ENCODE measurements at places on chromosomes 7 and 10.

DNA sequence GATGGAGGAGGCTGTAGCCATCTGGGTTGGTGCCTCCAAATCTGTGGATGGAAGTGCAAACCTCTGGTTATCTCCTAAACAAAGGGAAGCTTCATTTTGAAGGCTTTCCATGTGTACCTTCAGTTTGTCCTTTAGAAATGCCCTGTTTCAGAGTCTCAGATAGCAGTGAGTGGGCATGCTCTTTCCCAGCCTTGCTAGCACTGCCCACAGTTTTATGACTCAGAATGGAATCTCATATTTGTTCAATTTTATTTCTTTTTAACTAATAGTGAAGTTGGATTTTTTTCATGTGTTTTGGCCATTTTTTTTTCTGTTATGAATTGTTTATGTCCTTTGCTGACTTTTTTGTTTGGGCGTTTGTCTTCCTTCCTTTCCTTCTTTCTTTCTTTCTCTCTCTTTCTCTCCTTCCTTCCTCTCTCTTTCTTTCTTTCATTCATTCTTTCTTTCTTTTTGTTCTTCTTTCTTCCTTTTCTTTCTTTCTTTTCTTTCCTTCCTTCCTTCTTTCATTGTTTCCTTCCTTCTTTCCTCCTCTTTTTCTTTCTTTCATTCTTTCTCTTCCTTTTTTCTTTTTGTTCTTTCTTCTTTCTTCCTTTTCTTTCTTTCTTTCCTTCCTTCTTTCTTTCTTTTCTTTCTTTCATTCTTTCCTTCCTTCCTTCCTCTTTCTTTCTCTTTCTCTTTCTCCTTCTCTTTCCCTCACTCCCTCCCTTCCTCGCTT is 25.6 kb downstream of the PRF1 start:
- no peak for DNase-seq

DNA sequence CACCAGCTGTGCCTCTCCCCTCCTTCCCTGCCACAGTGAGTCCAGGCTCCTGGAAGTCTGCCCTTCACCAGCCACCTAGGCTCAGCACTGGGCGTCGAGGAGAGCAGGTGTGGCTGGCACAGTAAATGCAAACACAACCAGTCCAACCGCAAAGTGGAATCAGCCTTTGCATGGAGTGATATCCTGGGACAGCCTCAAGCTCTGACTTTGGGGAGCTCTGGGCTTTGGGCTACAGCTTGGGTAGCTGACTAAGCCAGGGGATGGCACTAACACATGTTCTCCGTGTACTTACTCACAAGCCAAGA is 312.4 kb downstream of the KCNMA1 start:
- no peak for DNase-seq

GRCh38 chr7:99030951-99031350 is 113.0 kb downstream of the SMURF1 start:
- DNase-seq: no peak

DNA sequence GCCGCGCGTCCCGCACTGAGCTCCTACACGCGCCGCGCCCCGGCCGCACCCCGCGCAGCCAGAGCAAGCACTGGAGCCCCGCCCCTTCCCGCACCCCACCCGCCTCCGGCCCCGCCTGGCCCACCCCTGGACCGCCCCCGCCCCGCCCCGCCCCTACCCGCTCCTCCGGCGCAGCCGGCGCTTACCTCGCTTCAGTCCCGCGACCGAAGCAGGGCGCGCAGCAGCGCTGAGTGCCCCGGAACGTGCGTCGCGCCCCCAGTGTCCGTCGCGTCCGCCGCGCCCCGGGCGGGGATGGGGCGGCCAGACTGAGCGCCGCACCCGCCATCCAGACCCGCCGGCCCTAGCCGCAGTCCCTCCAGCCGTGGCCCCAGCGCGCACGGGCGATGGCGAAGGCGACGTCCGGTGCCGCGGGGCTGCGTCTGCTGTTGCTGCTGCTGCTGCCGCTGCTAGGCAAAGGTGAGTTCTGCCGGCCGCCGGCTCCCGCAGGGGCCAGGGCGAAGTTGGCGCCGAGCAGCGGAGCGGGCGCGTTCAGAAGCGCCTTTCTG is at the start of gene RET:
Gene RET (plus strand): TSS at position 194 of the 545 bp plus-strand sequence. CDS start 190 bp downstream, at position 384.
- DNase-seq: no peak

DNA sequence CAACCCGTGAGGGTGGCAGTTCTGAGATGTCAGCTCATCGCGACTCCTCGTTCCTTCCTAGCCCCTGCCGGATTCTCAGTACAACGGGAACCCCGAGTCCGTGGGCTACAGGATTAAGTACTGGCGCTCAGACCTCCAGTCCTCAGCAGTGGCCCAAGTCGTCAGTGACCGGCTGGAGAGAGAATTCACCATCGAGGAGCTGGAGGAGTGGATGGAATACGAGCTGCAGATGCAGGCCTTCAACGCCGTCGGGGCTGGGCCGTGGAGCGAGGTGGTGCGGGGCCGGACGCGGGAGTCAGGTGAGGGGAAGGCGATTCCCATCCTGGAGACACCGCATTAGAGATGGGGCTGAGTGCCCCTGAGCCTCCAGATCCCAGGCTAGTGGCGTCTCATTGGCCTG is 568.1 kb upstream of the FOXK1 start:
- DNase-seq: no peak

GRCh38 chr7:86257894-86258293 is 385.8 kb upstream of the GRM3 start:
- no peak for DNase-seq

DNA sequence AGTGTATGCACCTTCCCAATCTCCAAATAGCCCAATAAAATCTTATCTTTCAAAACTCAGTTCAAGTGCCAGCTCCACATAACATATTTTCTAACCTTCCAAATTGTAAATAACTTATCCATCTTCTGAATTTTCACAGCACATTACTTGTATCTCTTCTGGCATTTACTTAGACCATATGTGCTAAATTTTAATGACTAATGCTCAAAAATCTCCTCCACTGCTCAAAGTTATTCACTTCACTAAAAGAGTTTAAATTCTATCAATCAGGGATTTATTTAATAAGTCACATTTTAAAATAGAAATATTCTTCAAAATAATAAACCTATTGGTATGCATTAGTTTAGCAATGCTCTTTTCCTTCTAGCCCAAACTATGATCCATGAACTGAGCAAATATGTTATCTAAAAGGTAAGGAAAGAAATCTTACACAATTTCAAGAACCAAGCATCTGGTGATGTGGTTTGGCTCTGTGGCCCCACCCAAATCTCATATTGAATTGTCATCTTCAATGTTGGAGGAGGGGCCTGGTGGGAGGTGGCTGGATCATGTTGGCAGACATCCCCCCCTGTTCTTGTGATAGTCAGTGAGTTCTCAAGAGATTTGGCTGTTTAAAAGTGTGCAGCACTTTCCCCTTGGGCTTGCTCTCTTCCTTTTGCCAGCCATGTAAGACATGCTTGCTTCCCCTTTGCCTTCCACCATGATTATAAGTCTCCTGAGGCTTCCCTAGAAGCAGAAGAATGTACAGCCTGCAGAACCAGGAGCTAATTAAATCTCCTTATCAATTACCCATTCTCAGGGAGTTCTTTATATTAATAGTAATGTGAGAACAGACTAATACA is 28.1 kb upstream of the GPR22 start:
- no peak for DNase-seq

GRCh38 chr7:92748495-92748894 is 87.9 kb downstream of the CDK6 start:
- no peak for DNase-seq

DNA sequence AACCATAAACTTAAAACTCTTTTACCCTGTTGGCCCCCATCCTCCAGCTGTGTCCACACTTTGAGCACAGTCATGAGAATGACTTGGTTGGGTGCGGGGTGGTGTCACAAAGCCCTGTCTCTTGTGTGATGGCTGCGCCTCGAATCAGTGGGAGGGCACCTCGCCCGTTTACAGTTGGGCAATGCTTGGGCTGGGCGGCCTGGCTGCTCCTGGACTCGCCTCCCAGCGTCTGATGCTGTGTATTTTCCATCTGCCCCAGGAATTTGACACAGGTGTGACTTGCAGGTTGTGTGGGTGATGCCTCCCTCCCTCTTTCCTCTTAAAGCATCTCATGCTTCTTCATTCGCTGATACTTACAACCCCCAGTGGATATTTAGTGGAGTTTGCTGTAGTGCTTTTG is 33.7 kb downstream of the CHST12 start:
- no peak for DNase-seq

- DNase-seq: no peak
These were observed 196.6 kb upstream of the GALNT17 start for GRCh38 chr7:70935311-70935710.

GRCh38 chr10:103677486-103678177 is 177.7 kb downstream of the SH3PXD2A start:
- DNase-seq: no peak

DNA sequence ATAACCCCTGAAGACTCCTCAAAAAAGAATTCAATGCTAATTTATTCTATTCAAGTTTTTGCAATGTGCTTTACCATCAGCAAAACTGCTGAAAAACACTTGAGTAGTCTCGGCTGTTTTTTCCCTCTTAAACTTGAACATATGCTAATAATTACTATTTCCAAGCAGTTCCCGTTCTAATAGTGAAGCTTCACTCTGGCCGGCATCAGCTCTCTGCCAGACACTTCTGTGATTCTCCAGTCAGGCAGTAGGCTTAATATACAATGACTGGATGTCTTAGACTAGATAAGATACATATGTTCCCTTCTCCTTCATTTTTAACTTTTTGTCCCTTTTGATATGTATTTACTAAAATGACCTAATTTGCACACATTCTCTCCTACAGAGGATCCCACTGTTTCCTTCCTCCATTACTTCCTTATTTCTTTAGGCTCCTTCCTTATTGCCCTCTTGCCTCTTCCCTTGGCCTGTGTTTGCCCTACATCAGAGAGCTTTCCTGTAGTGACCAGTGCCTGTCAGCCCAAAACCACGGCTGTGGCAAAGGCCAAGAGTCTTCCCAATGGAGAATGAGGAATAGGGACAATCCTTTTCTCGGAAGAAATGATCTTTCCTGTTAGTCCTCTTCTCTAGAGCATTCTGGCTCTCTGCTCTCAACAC is 23.5 kb downstream of the HEPACAM2 start:
- no peak for DNase-seq

DNA sequence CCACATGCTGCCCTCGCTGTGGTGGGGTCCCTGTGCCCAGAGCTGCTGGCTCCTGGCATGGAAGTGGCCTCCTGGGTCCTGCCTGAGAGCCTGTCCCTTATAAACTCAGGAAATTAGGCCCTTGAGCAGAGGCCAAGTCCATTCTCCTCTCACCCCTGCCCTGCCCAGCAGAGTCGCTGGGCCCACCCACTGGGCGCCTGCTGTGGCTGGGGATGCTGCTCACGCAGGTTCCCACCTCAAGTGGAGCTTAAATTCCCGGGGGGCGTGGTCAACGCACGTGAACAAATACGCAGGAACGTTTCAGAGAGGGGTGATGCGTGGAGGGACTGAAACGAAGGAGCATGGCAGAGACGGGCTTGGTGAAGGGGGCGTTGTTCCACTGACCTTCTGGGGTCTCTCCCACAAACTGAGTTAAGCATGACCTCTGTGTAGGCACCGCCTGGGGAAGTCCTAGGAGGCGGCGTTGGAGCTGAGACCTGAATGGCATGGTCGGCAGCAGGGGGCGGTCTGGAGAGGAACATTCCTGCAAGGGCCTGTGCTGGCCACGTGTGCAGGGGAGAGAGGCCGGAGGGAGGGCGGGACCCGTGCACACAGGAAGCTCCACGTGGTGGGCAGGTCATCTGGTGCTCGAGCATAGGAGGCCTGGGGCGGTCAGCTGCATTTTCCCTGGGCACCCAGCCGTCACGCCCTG is 27.9 kb downstream of the FAM20C start:
- DNase-seq: no peak

DNA sequence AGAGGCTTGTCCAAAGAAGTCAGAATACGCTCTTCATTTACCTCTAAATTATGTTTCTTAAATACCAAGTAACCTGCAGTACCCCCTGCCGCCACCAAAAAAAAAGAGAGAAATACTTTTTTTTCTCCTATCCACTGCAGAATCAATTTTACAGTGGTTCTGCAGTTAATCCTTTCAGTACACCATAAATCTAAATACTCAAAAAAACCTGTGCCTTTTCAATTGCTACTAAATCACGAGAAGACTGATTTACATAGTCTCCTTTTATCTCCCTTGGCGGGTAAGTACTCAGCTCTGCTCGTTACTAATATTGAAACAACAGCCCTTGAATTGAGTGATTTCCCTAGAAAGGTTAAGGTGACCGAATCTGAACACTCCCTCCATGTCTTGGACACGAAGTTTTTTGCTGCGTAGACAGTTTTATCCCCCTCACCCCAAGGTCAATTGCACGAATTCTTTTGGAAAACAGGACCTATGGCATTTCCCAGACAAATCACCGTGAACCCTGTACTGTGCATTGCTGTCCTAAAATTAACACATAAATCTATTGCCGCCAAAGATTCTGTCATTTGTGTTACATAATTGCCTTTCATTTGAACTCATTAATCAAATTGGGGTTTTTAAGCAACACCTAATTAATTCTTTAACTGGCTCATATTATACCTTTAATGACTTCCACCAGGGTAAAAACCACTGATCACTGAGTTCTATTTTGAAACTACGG is 512 bp upstream of the VIM start:
- DNase-seq: no peak

DNA sequence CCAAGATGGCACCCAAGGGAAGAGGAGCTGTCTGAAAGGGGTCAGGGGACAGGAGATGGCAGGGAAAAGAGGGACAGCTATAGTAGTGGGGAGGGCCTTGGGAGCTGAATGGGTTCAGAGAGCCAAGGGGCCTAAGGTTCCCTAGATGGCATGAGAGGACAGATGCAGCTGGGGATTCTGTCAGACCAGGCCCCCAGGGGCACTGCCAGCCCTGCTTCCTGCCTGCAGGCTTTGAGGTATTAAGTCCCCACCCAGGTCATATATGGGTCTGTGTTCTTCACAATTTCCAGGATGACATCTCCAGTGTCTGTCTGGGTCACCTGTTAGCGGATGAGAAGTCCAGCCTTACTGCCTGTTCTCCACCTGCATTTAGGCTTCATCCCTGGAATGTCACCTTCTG is 56.7 kb downstream of the NEURL1 start:
- DNase-seq: no peak

- no peak for DNase-seq
These were observed 96.6 kb downstream of the TPST1 start for GRCh38 chr7:66301737-66302136.

DNA sequence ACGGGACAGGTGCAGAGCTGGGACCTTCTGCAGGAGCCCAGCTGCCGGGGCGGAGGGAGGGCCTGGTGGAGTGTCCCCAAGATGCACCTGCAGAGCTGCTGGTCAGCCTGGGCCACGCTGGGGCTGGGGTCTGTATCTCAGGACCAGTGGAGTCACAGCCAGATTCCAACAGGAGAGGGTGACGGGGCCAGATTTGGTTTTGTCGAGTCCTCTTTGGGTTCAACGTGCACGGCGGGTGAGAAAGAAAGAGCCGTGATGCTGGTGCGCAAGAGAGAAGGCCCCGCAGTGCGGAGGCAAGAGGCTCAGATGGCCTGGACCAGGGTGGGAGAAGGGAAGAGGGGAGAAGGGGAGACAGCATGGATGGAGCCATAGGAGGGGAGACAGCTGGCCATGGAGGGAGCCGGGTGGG is 462.9 kb downstream of the PTPRN2 start:
- no peak for DNase-seq

GRCh38 chr7:28920424-28920823 is 37.7 kb downstream of the TRIL start:
- no peak for DNase-seq

GRCh38 chr7:105678811-105679495 is 97.7 kb upstream of the EFCAB10 start:
- DNase-seq: peak; percentile 26

- no peak for DNase-seq
These were observed 133.8 kb upstream of the AGR3 start for GRCh38 chr7:17015598-17016031.
